ENCODE measurements at places on chromosomes 1 and 21.

DNA sequence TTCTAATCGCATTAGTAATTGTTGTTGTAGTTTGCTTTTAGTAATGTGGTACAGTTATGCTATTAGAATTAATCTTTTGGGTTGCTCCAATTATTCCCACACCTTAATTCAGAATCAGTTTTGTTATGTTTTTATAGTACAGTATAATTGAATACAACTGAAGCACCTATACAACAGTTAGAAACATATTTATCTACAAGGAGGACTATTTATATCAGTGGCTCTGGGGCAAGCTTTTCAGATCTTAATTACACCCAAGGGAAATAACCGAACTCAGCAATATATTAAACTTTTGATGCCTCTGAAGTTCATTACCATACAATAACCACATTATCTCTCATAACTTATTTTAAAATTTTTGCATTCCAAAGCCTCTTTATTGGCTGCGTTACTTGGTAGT is 74.4 kb downstream of the LHX9 start:
- DNase-seq, result no peak

DNA sequence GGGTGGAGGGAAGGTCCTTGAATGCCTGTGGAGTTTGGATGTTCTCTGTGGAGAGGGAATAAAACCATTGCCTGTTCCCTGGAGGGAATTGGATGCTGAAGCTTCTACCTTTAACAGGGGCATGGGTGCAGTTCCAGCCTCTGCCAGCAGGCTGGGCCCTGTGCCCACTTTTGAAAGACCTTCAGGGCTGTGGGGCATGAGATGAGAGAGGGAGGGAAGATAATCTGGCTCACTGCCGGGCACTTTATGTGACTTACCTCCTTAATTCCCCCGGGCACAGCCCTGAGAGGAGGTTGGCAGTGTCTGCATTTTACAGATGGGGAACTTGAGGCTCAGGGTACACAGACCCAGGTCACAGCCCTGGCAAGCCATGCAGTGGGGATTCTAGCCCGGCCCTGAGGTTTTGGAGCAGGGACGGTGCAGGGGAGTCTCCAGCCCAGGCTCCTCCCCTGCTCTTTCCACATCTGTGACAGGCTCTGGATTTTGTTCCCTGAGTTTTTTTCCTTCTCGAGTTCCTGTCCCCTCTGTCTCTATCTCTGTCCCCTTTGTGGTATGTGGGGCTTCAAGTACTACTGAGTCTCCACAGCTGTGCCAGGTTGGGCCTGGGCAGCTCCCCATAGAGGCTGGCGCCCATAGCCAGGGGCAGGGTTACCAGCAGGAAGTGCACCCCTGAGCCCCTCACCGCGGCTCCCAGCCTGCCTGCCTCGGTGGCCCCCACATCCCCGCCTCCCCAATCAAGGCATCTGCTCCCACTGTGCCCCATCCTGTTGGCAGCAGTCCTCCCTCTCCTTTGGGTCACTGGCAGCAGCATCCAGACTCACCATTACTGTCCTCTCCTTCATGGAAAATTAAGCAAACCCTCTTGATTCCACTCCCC is 14.0 kb upstream of the THEMIS2 start:
- peak; percentile 62 for DNase-seq

DNA sequence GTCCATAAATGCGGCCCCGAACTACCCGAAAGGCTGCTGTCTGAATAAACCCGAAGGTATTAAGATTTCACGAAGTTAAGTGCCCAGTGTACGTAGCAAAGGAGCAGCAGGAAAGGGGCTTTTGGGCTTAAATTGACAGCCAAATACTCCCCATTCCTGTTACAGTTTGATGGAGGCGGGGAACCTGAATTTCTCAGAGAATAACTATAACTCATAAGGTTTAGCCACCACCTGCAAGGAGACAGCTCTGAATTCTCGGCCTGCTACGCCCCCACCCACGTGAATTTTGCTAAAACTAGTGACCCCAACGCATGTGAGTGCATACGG is 5.2 kb downstream of the GFI1 start:
- DNase-seq, result no peak

DNA sequence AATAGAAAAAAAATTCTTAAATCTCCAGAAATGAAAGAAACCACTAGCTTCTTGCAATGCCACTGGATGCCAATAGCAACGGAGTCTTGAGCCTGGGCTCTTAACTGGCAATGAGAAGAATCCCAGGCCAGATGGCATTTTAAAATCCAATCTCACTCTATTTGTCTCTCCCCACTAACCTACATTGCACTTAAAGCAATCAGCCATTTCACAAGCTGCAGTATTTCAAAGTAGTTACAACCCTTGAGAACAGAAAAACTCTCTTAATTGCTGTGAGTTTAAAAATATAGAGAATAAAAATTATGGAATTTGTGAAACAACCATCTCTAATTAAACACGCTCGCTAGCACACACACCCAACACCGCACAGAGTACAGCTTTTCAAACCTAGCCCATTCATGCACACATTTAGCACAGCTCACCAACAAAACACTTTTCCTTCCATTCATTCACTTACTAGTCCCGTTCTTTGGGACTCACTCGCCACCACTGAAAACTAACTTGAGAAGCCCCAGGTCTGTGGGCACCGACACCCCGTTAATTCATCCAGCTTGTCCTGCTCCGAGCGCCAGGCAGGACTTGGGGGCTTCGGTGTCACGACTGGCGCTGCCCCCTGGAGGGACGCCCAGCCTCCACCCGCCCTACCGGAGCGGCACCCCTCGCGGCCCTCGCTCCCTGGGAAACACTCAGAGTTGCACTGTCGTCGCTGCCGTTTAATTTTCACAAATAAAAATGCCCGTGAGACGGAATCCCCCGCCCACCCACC is 1.0 kb downstream of the DDAH1 start:
- peak; percentile 65 for DNase-seq

GRCh38 chr1:178964469-178965330 is 61.0 kb upstream of the FAM20B start:
- no peak for DNase-seq

DNA sequence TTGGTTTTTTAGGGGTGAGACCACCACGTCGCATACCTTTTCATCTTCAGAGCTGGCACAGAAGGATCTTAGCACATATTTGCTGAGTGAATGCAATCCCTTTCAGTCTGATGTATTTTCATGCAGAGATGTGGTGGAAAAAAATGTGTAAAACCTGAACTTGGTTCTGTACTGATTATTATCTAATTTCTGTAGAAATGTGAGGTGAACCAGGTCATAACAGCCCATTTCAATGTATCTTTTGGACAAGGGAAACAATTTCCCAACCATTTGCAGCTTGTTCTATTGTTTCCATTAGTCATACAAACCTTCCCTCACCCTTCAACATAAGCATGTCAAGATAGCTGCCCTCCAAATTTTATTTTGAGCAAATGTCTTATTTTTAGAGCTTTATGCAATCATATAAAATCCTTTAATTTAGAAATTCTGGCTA is 46.8 kb upstream of the RUNX1 start:
- no peak for DNase-seq

DNA sequence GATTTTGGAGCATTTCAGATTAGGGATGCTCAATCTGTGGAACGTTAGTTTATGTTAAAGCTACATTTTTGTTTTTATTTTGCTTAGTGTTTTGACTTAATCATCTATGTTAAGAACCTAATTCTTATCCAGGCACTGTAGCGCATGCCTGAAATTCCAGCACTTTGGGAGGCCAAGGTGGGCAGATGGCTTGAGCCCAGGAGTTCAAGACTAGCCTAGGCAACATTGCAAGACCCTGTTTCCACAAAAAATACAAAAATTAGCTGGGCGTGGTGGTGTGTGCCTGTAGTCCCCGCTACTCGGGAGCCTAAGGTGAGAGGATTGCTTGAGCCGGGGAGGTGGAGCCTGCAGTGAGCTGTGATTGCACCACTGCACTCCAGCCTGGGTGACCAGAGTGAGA is 23.4 kb downstream of the FNBP1L start:
- no peak for DNase-seq

DNA sequence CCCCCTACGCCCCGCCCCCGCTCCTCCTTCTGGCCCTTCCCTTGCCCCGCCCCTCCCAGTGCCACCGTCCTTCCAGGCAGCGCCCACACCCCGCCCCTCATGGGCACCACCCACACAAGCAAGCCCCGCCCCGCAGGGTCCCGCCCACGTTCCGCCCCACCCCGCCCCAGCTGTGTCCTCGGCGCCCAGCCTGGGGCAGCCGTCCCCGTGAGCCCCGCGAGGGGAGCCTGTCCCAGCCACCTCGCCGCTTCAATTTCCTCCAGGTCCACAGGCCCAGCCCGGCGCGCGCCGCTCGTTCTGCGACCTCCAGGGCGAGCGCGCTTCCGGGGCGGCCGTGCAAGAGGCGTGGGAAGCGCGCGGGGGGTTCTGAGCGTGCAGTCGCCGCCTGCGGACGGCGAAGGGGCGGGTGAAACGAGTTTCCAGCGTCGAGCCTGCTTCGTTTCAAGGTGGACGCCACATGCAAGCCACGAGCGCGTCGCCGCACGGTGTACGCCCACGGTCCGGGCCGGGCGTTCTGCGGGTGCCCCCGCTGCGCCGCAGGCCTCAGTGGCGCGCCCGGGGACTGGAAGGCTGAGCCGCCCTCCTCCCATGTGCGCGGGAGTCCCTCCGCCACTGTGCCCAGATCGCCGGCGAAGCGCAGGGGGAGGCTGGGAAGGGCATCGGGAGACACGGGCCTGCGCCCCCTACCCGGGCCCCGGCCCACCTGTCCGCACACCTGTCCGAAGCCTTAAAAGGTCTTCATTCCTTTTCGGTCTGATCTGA is 10.8 kb upstream of the FAAP20 start:
- peak; percentile 27 for DNase-seq

- DNase-seq, result peak; percentile 93
These were observed 34.2 kb upstream of the TMEM125 start for GRCh38 chr1:43235451-43236121.

- peak; percentile 90 for DNase-seq
These were observed 861 bp upstream of the DRAXIN start for GRCh38 chr1:11690397-11691301.

DNA sequence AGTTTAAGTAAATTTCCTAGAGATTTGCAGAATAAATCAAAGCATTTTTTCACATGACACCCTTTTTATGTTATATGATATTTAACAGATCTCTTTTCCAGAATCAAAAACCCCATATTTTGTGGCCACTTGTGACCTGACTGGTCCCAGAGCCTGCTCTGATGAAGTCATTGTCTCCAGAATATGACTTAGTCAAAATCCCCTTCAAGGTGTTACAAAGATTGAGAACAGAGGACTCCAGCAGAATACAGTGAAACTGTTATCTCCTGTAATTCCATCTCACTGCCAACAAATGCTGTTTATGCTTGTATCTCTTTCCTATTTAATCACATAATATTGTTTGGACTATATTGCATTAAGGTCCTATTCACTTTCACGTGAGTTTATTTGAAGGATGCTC is 25.6 kb downstream of the RGS1 start:
- DNase-seq, result no peak

DNA sequence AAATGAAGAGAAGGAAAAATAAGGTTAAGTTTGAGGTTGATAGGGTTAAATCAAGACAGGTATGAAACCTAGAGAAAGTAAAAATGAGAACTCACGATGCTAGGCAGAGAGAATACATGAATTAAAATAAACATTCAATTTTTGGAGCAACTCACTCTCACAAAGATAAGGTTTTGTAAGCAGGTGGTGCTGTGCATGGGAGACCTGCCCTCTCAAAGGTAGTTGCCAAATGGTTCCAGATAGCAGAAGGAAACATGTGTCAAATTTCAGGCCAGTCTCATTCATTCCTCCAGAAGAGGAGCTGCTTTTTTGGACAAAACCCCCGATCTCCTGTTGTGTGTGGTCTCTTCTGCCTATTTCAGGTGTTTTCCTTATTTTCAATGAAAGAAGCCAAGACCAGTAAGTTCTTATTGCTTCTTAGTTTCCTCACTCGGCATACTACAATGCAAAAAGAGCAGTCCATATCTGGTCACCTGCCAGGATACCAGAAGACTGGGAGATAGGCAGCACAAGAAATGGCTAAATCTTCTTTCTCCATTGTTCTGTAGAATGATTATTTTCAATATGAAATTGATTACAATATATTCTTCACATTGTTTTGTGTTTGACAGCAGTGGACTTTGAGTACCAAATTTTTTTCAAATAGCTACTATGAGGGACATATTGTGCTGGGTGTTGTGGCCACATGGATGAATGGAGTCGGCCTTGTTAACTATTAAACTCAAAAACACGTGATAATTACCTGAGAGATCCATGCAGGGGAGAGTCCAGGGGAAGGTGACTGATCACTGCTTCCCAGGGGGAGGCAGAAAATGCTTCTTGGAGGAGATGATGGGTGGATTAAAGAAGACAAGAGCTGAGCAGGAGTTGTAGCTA is 3.6 kb downstream of the CR1L start:
- no peak for DNase-seq

DNA sequence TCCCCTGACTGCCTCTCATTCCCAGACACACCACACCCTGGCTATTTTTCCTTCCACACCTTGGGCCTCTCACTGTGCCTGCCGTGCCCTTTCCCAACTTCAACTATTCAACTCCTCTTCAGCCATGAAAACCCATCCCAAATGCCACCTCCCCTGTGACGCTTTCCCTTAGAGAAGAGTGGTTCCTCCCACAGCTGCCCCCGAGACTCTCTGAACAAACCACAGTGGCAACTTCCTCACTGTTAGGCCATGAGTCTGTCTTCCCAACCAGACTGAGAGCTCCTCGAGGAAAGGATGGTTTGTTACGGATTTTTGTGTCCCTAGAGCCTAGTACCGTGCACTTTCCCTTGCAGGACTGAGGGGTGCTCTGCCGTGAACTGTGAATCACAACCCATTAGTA is 59.2 kb downstream of the LRRN2 start:
- DNase-seq, result no peak

DNA sequence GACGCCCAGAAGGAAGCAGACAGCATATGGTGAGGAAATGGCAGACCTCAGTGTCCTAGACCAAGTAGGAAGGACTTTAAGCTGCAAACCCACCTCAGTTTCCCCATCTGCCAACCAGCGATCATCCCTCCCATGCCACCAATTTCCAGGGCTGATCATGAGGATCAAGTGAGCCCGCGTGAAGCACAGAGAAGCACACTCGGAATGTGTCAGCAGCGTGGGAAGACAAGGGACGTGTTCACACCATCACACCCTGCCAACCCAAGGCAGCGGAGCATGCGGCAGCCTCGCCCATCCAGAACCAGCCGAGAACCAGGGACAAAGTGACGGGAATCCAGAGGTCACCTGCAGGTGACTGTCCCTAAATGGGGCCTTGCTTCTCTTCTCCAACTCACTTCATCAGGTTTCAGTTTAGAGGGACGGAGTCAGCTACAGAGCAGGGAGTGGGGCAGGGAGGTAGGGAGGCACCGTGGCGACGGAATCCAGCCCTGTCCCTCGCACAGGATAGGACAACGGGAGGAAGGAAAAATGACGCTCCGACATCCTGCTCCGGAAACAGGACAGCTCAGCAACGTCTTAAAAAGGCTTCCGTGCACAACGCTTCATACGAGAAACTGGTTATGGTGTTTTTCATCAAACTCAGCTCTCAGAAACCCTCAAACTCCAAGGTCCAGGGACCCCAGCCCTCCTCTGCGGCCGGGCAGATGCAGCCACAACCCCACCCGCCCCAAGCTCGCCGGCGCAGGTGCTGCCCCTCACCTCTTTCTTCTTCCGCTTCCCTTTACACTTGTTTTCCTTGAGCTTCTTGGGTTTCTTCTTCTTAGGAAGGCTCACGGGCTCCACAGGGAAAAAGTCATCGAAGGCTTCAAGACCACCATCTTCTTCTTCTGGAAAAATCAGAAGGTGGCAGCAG is 12.5 kb downstream of the CHD5 start:
- no peak for DNase-seq

Data from NCI-H510A treated with DMSO at 0.1 percent for 48 hours (cell line).